Mesenteric fat pad (tissue), 1 donor: ENCODE measurements at places on chromosomes 6 and 20.

GRCh38 chr20:50153153-50153499, 397 bp downstream of the PEDS1 start:
- no peak for DNase-seq

GRCh38 chr6:134065706-134066105, 13.3 kb upstream of the SLC2A12 start:
- DNase-seq = no peak

- DNase-seq = peak; percentile 9
Observed at GRCh38 chr20:43543138-43543537, 15.7 kb upstream of the SGK2 start.

DNA sequence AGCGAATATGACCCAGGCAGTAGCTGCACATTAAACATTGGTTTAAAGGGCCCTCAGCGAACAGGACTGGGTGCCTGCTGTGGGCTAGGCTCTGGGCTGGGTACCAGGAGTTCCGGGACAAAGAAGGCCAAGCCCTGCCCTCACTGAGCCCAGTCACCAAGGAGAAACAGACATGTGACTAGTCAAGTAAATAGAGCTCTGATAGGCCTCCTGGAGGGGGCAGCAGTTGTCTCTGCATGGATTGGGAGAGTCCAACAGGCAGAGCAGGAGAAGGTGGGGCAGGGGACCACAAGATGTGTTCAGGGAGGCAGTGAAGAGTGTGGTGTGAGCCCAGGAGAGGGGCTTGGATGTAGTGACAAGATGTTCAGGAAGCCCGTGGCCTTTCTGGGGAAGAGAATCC, 3.1 kb downstream of the HM13 start:
- no peak for DNase-seq

- DNase-seq = no peak
Observed at GRCh38 chr6:153814136-153814535, 224.9 kb upstream of the OPRM1 start.

- no peak for DNase-seq
Observed at GRCh38 chr20:9241721-9242427, 173.0 kb downstream of the PLCB4 start.

DNA sequence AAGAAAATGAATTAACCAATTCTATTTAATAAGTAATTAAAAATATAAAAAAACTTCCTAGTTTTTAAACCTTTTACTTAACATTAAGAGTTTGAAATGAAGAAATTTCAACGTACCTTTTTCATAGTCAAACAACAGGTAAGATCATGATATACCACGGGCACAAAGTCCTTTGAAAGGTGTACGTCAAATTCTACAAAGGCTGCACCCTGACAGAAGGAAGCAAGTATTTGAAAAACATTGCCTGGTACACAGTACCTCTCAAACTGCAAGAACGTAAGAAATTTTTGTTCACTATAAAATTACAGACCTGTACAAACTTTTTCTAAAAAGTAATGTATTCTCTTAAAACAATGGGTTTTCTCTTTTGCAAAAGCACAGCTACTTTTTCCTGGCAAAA, 180.2 kb upstream of the SHLD1 start:
- DNase-seq = no peak

DNA sequence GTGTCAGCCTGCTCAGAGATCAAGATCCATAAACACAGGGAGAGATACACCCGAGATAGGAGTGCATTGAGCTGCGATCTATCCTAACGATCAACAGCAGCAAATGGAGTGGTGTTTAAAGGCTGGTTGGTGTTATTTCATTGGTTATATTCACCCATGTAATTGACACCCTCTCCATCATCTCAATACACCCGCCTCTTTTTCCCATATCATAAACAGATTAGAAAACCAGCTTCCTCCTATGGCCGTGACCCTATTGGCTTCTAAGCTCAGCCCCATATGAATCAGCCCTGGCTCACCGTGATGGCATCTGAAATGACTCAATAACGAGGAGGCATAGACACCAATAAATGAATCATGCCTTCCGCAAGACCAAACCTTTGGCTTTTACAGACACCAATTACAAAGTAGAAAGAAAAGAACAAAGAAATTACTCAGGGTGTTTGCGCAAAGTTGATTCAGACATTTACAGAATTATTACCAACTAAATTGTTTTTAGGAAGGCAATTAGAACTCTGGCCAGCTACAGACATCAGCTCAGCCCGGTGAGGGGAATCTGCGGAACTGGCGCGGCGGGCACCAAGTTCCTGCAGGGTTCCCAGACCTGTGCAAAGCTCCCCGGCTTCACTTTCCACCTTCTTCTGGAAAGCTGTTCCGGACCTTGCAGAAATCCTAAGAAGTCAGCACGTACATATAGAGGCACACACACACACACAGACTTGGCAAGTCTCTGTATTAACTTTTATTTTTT, 11.5 kb downstream of the PMEPA1 start:
- no peak for DNase-seq

DNA sequence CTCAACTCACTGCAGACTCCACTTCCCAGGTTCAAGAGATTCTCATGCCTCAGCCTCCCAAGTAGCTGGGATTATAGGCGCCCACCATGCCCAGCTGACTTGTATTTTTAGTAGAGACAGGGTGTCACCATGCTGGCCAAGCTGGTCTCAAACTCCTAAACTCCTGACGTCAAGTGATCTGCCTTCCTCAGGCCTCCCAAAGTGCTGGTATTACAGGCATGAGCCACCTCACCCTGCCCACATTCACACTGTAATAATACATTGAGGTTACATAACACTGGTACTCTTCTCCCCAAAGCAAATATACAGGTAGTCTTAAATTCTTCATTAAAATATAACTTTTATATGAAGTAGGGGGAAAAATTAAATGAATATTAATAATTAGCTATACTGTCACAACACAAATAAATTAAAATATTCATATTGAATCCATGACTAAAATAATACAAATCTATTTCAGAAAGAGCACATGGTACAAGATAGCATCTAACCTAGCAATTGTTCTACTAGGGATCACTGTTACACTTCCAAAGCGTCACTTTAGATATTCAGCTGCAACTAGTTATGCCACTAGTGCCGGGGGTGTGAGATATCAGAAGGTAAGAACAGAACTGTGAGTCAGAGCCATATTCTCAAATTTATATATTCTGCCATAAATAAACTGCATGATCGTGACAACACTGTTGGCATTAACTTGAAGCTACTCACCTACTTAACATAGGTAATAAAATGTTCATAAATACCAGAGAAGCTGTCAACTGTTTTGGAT, 169.1 kb upstream of the SHLD1 start:
- DNase-seq = no peak

- DNase-seq = no peak
Observed at GRCh38 chr6:45552536-45552935, 174.8 kb upstream of the SUPT3H start.

- DNase-seq = no peak
Observed at GRCh38 chr6:121592261-121592935, 157.0 kb downstream of the GJA1 start.
